Hepatocyte (in vitro differentiated cells): ENCODE measurements at places on chromosomes 5 and 9. TPM values are rescaled to one million over a fixed set of nuclear protein-coding genes. Genes with fewer than 3 reads are reported as not detected.

DNA sequence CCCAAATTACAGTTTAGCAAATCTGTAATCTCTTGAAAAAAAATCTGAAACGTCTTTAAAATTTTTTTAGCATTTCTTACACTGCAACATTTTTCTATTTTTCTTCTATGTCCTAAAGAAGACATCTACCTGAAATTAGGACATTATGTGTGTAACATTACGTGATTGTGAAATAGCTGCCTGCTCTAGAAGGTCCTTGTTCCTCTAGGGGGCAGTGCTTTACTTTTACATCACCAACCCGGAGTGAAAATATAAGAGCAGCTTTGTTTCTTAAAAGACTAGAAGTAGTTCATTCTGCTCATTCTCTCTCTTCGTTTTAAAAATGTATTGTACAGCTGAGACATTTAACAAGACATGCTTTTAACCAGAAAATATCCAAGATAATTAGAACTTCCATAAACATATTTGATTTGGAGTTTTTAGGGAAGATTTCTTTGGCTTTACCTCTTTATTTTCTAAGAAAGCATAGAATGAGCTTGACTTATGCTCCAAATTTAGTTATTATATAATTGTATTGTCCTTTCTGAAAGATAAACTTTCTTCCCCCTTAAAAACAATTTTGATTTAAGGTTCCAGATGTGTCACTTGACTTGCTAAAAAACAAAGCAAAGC, 48.1 kb upstream of the RIOK2 start:
- peak; percentile 85 for DNase-seq

DNA sequence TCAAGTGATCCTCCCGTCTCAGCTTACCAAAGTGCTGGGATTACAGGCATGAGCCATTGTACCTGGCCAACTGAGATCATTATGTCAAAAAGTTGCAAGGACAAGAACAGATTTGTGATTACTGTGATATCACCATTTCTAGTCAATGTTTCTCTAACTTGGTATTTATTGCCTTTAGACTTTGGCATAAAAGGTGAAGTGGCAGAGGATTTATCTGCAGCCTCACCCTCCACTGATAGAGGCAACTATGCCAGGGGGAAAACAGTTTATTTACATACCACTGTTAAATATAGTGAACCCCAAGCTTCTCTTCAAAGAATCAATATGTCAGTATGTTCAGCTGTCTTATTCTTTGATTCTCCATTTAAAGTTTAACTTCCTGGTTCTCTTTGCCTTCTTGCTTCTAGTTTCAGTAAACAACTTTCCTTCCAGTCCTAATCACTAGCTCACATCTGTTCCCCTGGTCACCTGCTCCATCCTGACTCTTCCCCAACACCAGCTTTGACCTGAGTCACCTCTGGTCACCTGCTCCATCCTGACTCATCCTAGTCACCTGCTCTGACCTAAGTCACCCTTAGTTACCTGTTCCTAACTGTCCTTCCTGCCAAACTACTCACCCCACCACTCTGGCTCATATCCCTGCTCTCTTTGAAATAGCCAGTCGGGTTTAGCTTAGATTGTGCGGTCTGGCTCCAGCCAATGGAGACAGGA, 29.9 kb downstream of the SEMA6A start:
- peak; percentile 77 for DNase-seq

GRCh38 chr5:9284781-9285307, 261.0 kb downstream of the SEMA5A start:
- DNase-seq: no peak

DNA sequence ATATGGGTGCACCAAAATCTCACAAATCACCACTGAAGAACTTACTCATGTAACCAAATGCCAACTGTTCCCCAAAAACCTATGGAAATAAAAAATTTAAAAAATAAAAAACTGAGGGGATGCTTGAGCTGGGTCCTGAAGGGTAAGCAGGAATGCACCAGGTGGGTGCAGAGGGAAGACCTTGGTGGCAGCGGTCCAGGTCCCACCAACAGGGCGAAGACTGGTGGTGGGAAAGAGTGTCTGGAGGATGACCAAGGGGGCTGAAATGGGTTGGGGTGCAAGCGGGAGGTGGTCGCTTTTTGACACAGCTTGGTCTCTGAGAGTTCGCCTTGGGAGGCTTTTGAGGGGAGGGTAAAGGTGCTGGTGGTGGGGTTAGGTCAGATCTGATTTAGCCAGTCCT, 3.3 kb upstream of the DAB2IP start:
- no peak for DNase-seq

The LRRC70 gene
- 0.30 and 1.2 TPM in 2 replicates for polyA plus RNA-seq

The STPG3 gene
- 1.5 and 2.5 TPM in 2 replicates for polyA plus RNA-seq

The ALDOB gene
- polyA plus RNA-seq: 44.0 and 71.6 TPM in 2 replicates
